ENCODE measurements at places on chromosomes 4 and X. TPM values are rescaled to one million over a fixed set of nuclear protein-coding genes. Genes with fewer than 3 reads are reported as not detected.

- no peak for DNase-seq
These were observed 11.1 kb downstream of the TBL1X start for GRCh38 chrX:9475984-9476383.

GSX2 gene
- total RNA-seq = not detected

GRCh38 chrX:39955625-39956024 lies 142.1 kb downstream of the BCOR start:
- no peak for DNase-seq

LONRF3 gene
- total RNA-seq = 0.35 TPM

DNA sequence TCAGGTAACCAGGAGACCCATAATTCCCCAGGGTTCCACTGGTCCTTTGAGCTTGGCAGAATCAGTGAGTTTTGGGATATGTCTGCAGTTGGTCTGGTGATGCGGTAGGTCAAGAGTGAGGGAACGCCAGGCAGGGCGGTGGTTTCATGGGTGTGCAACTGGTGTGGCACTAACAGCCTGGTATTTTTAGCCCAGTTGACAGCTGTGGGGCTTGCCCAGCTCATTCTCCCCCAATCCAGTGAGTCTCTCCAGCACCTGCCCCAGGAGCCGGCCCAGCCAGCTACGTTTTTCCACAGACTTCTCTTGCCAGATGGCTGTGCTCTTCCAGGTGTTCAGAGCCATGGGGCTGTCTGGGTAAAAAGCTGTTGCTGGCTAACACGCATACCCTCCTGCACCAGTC lies 1019.9 kb downstream of the CCSER1 start:
- no peak for DNase-seq

DNA sequence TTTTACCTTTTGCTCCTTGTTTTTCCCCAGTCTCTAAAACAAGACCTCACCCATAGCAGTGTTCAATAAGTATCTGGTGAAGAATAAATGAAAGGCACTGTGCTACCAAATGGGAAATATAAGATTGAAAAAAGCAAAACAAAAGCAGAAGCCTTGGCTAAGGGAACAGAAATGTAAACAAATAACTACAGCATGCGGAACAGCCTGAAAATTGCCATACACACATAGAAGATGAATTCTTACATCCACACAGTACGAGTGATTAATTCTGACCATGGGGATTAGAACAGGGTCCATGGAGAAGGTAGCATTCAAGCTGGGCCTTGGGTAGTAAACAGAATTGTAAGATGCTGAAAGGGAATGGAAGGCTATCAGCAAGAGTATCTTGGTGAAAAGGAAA lies 40.5 kb downstream of the TMEM150C start:
- DNase-seq = no peak
